ENCODE measurements at places on chromosomes 13 and 19. TPM values are rescaled to one million over a fixed set of nuclear protein-coding genes. Genes with fewer than 3 reads are reported as not detected.

Gene FFAR3
- not detected for total RNA-seq

Gene NBEA
- 1.1 TPM for total RNA-seq

Gene MCEMP1
- total RNA-seq = not detected

Gene SHISA7
- not detected for total RNA-seq

Gene PNMA8A
- total RNA-seq = 5.1 TPM
